ENCODE measurements at places on chromosomes 1 and 21.

DNA sequence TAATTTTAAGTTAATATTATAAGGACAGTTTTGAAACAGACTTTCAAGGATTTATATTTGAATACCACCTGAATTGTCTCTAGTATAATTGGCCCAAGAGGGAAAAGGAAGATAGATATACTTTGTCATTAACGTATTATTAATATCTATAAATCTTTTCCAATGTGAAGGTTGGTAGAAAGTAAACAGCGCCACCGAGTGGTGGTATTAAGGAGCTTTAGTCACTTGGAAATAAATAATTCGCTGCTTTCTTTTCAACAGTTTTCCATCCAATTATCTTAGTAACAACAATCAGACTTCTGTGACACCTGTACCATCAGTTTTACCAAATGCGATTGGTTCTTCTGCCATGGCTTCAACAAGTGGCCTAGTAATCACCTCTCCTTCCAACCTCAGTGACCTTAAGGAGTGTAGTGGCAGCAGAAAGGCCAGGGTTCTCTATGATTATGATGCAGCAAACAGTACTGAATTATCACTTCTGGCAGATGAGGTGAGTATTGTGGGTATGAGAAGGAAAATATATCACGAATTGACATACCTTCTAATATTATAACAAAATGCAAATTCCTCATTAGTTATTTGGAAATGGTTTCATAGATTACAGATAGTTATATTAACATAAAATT is 37.7 kb downstream of the SH3GLB1 start:
- DNase-seq: peak; percentile 25

- no peak for DNase-seq
These were observed 85.7 kb upstream of the SLC45A1 start for GRCh38 chr1:8232036-8232757.

DNA sequence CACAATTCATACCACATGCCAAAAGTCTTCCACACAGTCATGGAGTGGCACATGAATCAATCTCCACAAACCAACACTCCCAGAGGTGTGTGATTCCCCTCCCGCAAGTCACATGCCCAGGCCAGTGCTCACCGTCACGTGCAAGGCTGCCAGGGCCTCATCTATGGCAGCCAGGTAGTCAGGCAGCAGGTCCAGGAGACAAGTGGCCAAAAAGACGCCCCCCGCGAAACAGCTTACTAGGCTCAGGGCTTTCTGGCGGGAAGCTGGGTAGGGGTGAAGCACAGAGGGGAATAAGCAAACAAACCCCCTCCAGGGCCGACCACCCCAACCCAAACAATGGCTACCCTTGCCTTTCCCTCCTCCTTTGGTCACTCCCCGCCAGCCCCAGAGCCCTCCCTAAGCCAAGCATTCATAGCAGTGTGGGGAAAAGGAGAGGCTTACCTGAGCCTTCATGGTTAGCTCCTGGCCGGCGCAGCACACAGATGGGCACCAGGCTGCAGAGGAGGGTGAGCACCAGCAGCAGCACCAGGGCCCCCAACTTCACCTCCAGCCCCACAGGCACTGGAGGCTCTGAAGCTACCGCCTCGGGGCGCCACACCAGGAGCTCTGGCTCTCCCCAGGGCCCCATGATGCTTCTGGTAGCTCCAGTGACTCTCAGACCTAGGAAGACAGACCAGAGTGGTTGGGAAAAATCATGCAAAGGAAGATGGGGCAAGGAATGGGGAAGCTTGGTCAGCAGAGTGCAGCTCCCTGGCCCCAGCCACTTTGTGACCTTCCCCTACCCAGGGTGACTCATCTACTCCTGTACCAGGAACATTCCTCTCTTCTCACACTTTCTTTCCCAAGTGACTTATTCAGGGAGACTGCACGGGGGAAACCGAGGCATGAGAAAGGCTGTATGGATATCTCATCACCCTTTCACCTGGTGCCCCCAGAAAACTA is 978 bp downstream of the SLC39A1 start:
- DNase-seq: no peak

GRCh38 chr1:8259498-8260290 is 58.2 kb upstream of the SLC45A1 start:
- no peak for DNase-seq

DNA sequence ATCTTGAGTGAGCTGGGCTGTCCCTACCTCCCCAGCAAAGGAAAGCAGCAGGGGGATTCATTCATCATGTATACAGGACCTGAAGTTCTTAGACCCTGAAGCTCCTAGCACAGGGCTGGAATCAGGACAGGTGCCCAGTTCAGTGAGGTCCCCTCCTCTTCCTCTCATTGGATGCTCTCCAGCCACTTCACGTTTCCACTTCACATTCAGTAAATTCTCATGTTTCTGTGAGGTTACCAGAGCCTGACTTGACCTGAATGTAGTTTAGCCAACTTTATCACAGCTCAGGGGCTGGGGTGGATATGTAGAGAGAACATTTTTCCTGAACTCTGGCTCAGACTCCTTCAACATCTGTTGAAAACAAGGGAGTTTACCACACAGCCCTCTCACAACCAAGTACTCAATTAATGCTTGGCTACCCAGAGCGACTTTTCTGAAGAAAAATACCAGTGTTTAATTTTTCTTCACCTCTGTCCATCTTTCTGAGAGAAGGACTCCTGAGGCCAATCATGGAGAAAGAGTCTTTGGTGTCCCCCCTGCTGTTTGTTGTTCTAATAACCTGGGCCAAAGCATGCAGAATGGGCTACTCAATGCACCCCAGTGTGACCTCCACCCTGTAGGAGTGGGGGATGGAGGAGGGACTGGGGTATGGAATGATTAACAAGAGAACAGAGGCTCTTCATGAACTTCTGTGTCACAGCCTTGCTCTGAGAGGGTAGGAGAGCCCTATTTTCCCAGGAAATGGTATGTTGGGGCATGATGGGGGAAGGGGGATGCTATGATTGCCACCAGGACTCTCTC is 108.3 kb upstream of the FGGY start:
- DNase-seq: no peak

DNA sequence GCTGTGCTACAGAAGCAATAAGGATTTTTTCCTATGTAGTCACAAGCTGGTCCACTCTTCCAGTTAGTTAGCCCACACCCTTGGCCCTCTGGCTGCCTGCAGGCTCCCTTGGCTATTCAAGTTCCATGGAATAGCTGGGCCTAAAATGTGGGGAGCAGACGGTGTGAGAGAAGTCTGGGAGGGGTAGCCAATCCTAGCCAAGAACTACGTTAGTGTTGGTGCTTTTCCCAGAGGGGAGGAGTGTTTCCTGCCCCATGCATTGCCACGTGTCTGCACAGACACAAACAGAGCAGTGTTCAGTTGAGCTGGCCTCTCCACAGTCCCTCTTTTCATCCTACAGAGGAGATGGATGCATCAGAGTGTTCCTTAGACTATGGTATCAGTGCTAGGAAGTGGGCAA is 59.0 kb upstream of the IPO9 start:
- DNase-seq: no peak

GRCh38 chr1:151325231-151325630 is 2.0 kb downstream of the PI4KB start:
- DNase-seq: no peak

DNA sequence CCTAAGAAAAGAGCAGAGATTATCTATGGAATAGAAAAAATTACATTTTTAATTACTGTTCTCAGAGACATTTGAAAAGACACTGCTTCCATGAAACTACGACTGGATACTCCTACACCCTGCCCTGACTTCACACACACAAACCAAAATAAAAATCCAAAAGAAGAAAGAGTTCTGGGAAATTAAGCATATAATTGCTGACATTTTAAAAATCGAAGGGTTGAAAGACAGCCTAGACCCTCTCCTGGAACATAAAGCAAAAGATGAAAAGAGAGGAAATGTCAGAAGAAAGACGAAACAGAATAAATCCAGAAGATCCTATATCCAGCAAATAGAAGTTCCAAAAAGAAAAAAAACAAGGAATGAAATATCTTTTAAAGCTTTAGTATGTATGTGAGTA is 32.8 kb upstream of the EEIG2 start:
- DNase-seq: no peak

DNA sequence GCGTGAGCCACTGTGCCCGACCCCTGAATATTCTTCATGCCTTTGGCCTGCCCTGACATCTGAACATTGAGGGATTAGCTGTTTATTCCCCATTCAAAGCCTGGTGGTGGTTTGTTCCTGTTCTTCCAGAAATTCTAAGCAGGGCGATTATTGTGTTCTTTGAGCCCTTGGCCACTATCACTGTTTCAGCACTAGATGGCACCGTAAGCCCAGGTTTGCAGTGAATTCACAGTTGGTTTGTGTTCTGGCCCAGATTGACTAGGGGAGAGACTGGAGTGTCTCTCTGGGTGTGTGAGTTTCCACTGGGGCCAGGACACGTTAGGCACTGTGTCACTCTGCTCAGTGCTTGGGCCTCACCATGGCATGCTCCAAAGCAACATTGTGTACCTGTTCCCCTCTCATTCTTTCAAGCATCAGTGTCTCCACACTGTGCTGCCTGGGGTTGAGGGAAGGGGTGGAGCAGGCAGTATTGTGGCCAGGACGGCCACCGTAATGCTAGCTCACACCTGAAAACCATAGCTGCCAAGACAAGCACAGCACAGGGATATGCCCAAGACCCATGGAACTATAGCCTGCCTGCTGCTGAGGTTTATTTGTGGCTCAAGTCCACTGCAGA is 52.7 kb downstream of the PKN2 start:
- peak; percentile 28 for DNase-seq
